Hematopoietic multipotent progenitor cell treated with erythropoietin and hydrocortisone succinate and interleukin-3 and kit ligand, for 4 days (in vitro differentiated cells): ENCODE measurements at places on chromosomes 1 and 21.

DNA sequence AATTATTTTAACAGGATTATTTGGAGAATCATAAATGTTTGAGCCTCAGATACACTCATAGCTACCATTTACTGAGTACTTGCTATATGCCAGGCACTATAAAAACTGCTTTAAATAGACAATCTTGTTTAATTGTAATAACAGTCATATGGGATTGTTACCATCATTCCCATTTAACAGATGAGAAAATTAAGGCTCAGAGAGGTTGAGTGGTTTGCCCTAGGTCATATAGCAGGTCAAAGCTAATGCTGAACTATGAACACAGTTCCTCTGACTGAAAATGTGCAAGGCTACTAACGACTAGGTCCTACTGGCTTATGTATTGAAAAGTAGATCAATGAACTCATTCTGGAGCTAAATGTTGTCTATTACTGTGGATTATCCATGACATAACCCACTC is 63.4 kb downstream of the DDR2 start:
- no peak for DNase-seq

DNA sequence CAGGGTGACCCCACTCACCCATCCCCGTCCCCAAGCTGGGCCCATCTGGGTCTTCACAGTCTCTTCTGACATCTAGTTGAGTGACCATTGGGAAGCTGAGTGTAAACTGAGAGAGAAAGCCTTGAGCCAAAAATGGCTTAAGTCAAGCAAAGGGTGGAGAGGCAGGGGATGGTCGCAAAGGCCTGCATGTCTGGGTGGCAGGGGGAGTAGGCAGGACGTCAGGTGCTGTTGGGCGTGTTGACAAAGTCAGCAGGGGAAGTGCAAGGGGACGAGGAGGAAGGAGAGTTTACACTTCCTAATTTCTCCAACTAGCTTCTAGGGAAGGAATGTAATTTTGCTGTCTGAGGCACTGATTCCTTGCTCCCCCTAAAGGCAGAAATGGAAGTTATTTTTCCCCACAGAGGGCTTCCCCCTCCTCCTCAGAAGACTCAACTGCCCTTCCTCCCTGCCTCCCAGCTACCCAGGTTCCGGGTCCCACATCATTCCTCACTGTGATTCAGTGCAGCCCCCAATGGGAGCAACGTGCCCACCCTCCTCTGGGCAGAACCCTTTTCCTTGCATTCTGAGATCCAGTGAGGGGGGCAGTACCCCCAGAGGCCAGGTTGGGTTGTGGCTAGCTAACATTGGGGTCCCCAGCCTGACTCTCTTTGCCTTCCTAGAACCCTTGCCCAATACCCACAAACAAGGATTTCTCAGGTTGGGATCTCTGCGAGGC is 1.2 kb upstream of the ADORA1 start:
- peak; percentile 36 for DNase-seq

DNA sequence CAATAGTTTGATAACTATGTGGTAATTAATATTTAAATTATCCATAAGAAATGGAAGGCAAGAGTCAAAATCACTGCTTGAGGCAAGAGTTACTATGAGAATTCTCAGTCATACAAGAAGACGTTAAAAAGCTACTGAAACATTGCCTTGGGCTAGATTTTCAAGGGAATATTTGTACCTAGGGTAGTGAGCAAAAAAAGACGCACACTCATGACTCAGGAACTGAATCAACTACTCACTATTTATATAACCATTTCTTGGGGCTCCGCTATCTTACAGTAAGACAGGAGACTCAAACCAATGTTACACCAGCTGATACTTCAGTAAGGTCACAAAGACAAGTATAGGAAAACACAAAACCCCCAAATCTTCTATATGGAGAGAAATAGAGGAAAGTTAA is 151.5 kb upstream of the RNPC3 start:
- DNase-seq, result no peak

DNA sequence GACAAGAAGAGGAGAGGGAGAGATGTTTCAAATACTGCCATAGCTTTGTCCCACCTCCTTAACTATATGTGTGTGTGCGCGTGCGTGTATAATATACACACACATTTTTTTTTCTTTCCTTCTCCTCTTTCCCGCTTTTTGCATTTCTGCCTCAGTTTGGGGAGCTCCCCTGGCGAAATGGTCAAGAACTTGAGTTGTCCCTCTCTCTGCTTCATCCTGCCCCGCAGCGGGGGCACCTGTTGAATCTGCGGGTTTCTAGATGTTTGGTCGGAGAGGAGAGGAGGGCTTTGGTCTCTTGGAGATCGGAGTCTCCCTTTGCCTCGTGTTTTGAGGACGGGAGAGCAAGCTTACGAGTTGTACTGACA is 504 bp downstream of the SCCPDH start:
- peak; percentile 79 for DNase-seq

- DNase-seq, result no peak
Measured at GRCh38 chr1:230114237-230114651, 47.2 kb downstream of the GALNT2 start.

DNA sequence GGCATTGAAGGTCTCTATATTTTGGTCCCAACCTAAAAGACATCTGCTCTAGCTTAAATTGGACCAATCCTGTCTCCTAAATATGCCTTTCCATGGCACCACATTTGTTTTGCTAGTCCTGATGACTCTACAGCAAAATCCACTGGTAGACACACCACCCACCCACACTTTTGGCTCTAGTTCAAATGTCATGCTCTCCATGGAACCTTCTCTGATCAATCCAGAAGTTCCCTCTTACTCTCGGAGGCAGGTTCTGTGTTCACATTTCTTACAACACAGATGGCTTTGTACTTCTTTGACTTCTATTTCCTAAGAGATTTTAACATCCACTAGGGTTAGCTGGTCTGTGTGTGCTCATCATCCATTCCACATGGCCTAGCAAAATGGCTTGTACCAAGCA is 151.3 kb downstream of the APP start:
- no peak for DNase-seq

GRCh38 chr1:84757301-84757700 is 67.0 kb upstream of the SSX2IP start:
- no peak for DNase-seq

DNA sequence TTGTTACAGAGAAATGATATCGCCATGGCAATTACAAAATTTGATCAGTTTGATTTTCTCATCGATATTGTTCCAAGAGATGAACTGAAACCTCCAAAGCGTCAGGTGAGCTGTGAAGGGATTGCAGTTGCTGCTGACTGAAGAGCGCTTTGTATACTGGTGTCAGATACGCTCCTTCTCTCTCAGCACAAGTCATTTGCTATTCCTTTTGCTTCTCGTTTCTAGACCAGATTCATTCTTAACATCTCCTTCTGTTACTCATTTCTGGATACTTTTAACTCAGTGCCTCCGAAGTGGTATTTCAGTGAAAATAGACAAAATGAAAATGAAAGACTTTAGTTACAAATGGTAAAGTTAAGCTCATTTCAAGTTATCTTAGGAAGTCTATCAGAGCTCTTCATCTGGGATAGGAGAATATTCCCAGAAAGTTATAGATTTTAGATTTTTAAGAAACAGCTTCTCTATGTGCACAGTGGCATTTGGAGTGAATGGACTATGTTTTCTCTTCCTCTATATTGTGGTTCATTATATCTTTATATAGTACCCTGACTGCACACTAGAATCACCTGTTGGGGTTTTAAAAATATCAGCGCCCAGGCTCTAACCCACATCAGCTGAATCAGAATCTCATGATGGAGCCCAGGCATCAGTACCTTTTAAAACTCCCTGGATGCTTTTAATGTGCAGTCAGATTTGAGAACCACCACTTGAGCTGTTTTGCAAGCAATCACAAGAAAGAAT is 30.3 kb upstream of the KCNQ4 start:
- DNase-seq, result no peak

DNA sequence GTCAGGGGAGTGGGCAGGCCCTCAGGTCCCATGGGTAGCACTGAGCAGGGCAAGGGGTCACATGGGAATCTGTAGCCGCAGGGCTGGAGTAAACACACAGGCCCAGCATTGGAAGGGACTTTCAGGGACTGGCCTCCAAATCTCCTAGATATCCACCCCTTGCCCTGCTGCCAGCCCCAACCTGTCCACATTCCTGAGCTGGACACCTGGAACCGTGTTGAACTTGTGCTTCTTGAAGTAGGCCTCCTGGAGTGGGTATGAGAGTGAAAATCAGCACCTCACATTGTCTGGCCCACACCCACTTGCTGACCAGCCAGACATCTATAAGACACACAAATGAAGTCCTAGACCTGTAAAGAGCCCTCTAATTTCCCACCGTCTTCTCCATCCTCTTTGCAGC is 7.7 kb downstream of the POMGNT1 start:
- DNase-seq, result no peak

- no peak for DNase-seq
Measured at GRCh38 chr1:219271818-219272535, 98.3 kb downstream of the LYPLAL1 start.

- no peak for DNase-seq
Measured at GRCh38 chr1:240031009-240031408, 60.7 kb upstream of the FMN2 start.

- peak; percentile 30 for DNase-seq
Measured at GRCh38 chr21:42439284-42440186, 35.8 kb downstream of the UBASH3A start.

- DNase-seq, result no peak
Measured at GRCh38 chr1:188237573-188238348, 1409.0 kb downstream of the PLA2G4A start.

- peak; percentile 38 for DNase-seq
Measured at GRCh38 chr1:183070923-183071618, 47.9 kb downstream of the LAMC1 start.

DNA sequence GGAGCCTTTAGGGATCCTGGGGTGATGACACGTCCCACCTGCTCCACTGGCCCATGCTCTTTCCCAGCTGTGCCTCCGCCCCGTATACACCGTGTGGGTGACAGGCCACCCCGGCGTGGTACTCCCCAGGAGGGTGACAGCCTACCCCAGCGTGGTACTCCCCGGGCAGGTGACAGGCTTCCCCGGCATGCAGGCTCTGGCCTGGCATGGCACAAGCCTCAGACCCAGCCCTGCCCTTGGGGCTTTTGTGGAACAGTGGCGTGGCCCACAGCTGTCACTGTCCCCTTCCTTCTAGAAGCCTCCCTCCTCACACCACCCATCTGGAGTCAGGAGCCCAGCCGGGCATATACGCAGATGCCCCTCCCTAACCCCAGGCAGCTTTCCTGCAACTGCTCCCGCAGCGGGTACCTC is 4.7 kb upstream of the PFKL start:
- peak; percentile 33 for DNase-seq

DNA sequence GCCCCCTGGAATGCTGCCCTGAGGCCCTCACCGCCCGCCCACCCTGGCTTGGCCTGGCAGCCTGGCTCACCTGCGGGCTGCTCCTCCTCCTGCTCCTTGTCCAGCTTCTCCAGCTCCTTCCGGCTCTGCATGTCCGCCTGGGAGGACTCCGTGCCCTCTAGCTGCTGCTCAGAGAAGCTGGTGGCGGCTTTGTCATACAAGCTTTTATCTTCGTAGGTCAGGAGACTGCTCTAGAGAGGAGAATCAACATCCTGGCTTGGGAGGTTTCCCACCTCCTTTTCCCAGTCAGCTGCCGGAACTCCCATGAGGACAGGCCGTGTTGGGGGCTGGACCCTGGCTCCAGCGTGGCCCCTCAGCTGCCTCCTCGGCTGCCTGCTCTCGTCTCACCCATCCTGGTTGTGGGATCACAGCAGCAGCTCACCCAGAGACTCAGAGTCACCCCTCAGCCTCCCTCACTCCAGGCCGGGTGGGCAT is 36.6 kb upstream of the TMEM52 start:
- DNase-seq, result no peak

DNA sequence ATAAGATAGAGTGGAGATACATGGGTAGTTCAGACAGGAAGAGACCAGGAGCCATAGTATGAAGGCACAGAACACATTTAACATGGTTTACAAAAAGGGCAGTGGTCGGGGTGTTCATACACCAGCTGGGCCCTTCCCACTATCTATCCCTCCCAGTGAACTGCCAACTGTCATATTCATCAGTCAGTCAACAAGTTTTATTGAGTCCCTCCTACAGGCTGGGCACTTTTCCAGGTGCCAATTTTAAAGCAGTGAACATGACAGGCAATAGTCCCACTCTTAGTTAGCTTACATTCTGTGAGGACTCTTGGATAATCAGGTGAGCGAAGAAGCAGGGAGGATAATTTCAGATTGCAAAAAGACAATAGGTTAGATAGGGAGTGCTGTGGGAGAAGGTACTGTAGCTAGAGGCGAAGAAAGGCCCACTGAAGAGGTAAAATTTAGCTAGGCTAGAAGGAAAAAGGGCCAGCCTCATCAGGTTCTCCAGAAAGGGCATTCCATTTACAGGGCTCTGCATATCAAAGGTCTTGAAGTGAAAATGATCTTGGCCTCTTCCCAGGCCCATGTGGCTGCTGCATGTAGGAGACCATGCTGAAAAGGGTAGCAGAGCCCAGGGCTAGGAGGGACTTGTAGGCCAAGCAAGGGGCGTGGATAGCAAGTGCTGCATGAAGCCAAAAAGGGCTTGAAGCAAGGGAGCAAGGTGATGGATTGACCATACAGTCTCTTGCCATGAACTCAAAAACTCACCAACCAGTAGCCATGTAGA is 274.7 kb upstream of the SNX7 start:
- DNase-seq, result peak; percentile 26

- peak; percentile 10 for DNase-seq
Measured at GRCh38 chr1:111015222-111015621, 51.5 kb upstream of the LRIF1 start.

DNA sequence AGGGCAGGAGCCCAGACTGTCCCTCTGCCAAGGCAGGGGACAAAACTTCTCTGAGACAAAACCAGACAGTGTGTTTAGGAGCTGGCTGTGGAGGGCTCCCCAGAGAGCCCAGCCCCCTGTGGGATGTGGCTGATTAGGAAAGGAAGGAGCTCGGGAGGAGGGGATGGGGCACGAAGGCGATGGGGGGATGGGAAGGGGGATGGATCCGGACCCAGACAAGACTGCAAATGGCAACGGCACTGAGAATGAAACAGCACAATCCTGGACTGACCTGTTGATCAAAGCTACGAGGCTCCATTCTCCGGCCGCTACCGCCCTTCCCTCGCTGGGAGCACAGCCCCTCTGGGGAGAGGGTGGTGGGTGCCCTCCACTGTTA is 33.1 kb downstream of the FOXO6 start:
- no peak for DNase-seq

DNA sequence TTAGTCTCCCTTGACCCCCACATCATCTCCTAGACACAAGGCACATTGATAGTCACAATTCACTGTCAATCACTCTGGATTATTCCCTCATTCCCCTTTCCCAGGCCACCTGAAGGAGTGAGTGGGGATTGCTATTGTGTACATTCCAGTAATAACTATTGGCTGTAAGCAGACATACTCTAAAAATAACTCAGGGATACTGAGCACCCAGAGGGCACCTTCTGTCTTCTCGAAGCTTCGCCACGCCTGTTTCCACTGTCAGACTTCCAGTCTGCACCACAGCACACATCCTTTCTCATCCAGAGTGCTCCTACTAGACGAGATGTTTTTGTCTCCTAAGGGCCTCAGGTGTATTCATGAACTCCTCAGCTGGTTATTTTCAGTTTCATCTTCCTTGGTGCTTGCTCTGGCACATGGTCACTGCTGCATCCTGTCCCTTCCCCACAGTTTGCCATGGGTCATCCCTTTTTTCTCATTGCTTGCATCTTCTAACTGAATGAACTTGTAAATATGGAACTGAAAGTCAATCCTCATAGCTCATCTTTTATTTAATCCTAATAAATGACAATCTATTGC is 848 bp upstream of the APOBEC4 start:
- DNase-seq, result no peak
